Endothelial cell of coronary artery (primary cell): ENCODE measurements at places on chromosomes 11 and 22. TPM values are rescaled to one million over a fixed set of nuclear protein-coding genes. Genes with fewer than 3 reads are reported as not detected.

Gene LSP1
- total RNA-seq = 1.5 and 1.9 TPM in 2 replicates

Gene KCNK4
- not detected in 2 replicates for total RNA-seq

Gene MIOX
- not detected in 2 replicates for total RNA-seq

Gene SLC6A5
- total RNA-seq = not detected in 2 replicates

Gene OTUB1
- 57.6 and 62.0 TPM in 2 replicates for total RNA-seq

Gene PNPLA3
- total RNA-seq = 0.27 and 0.85 TPM in 2 replicates

Gene GPHA2
- not detected in 2 replicates for total RNA-seq

Gene OR51B2
- total RNA-seq = not detected in 2 replicates

Gene OR10A2
- not detected in 2 replicates for total RNA-seq

Gene OR8G1
- total RNA-seq = not detected in 2 replicates

Gene TENM4
- under 0.01 TPM in 2 replicates for total RNA-seq

Gene DUSP8
- 0.45 and 0.85 TPM in 2 replicates for total RNA-seq

Gene OVOL1
- total RNA-seq = not detected in 2 replicates

Gene VPS26B
- 30.7 and 38.0 TPM in 2 replicates for total RNA-seq
